ENCODE measurements at places on chromosomes 2 and 18.

GRCh38 chr2:187922846-187923245 is 368.6 kb upstream of the TFPI start:
- no peaks in the 10 kb centered on the region for H3K27me3 ChIP-seq
- no peak overlapping the region for H3K4me3 ChIP-seq
- no peak overlapping the region for H3K27ac ChIP-seq

GRCh38 chr2:192413812-192414681 is 219.3 kb upstream of the TMEFF2 start:
- H3K27ac ChIP-seq: no peak overlapping the region
- no peaks in the 10 kb centered on the region for H3K4me1 ChIP-seq
- no peak overlapping the region for H3K4me3 ChIP-seq
- DNase-seq: no peak
- H3K36me3 ChIP-seq: no peaks in the 10 kb centered on the region
- H3K27me3 ChIP-seq: no peaks in the 10 kb centered on the region

- no peak for DNase-seq
- H3K27me3 ChIP-seq: no peaks in the 10 kb centered on the region
- no peak overlapping the region for H3K27ac ChIP-seq
- H3K4me1 ChIP-seq: no peaks in the 10 kb centered on the region
- no peak overlapping the region for H3K4me3 ChIP-seq
- H3K36me3 ChIP-seq: no peaks in the 10 kb centered on the region
Observed at GRCh38 chr2:106867196-106867953, 18.6 kb downstream of the ST6GAL2 start.

- DNase-seq: no peak
- no peaks in the 10 kb centered on the region for H3K36me3 ChIP-seq
- H3K27ac ChIP-seq: no peak overlapping the region
- H3K4me1 ChIP-seq: peaks cover 12% of the 10 kb centered on the region
- no peaks in the 10 kb centered on the region for H3K27me3 ChIP-seq
Observed at GRCh38 chr2:204886713-204887112, 341.4 kb downstream of the PARD3B start.

DNA sequence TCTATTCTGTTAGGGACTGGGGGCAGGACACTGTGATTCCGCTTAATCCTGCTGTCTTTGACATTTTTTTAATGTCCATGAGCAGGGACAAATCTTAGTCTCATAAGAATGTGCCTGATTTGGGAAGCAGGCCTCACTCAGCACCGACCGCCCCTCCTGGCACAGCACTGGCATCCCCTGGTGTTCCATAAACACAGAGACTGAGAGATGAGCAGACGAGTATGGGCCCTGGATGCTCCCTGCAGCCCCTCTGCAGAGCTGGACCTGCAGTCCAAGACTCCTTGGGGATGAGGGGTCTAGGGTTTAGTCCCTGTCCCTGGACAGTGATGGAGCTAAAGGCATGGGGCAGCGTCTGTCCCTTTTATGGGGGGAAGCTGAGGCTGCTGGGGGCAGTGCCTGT is 81.6 kb downstream of the NDUFA10 start:
- H3K27me3 ChIP-seq: no peaks in the 10 kb centered on the region
- no peaks in the 10 kb centered on the region for H3K36me3 ChIP-seq
- no peak for DNase-seq
- H3K4me1 ChIP-seq: peaks cover 19% of the 10 kb centered on the region

DNA sequence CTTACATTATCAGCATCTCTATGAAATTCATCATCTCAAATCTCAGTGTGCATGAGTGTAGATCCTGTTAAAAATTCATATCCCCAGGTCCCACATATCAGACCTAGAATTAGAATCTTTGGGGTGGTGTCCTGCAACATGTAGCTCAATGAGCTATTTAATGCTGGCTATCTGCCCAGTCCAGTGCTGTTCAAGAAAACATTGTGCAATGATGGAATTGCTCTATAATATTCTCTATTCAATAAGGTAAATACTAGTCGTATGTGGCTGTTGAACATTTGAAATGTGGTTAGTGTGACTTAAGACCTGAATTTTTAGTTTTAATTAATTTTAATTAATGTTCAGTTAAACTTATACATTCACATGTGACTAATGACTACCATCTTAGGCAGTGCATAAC is 127.4 kb downstream of the NOL4 start:
- no peak overlapping the region for H3K27ac ChIP-seq
- H3K36me3 ChIP-seq: no peaks in the 10 kb centered on the region
- no peak for DNase-seq
- no peaks in the 10 kb centered on the region for H3K27me3 ChIP-seq
- no peak overlapping the region for H3K4me3 ChIP-seq
- no peaks in the 10 kb centered on the region for H3K4me1 ChIP-seq

GRCh38 chr2:67871686-67872412 is 191.0 kb downstream of the C1D start:
- H3K27me3 ChIP-seq: no peaks in the 10 kb centered on the region
- DNase-seq: no peak
- H3K27ac ChIP-seq: no peak overlapping the region
- no peaks in the 10 kb centered on the region for H3K36me3 ChIP-seq

- no peak overlapping the region for H3K27ac ChIP-seq
- no peaks in the 10 kb centered on the region for H3K27me3 ChIP-seq
- no peaks in the 10 kb centered on the region for H3K4me1 ChIP-seq
- no peak for DNase-seq
- no peak overlapping the region for H3K4me3 ChIP-seq
- no peaks in the 10 kb centered on the region for H3K36me3 ChIP-seq
Observed at GRCh38 chr2:77009307-77009706, 512.9 kb downstream of the LRRTM4 start.

GRCh38 chr2:6776125-6776524 is 89.6 kb downstream of the CMPK2 start:
- DNase-seq: no peak
- no peak overlapping the region for H3K27ac ChIP-seq
- no peak overlapping the region for H3K4me3 ChIP-seq
- H3K4me1 ChIP-seq: peaks cover 10% of the 10 kb centered on the region

- H3K4me3 ChIP-seq: peak within 1 kb of the TSS; percentile 69
- H3K4me1 ChIP-seq: peaks cover 12% of the 10 kb centered on the region
- no peak for DNase-seq
- H3K27ac ChIP-seq: peak within 1 kb of the TSS; percentile 20
- no peaks in the 10 kb centered on the region for H3K36me3 ChIP-seq
Observed at GRCh38 chr18:11981192-11981542, at the start of gene IMPA2. Gene IMPA2 (plus strand): TSS chr18:11981507. CDS start chr18:11981670, 163 bp downstream.

- H3K36me3 ChIP-seq: no peaks in the 10 kb centered on the region
- H3K4me3 ChIP-seq: no peak overlapping the region
- H3K27ac ChIP-seq: no peak overlapping the region
- DNase-seq: no peak
Observed at GRCh38 chr18:305003-305501, 37.2 kb upstream of the THOC1 start.

- DNase-seq: no peak
- H3K27ac ChIP-seq: no peak overlapping the region
- no peaks in the 10 kb centered on the region for H3K36me3 ChIP-seq
Observed at GRCh38 chr18:52903857-52904256, 563.9 kb downstream of the DCC start.

- no peaks in the 10 kb centered on the region for H3K36me3 ChIP-seq
- H3K27ac ChIP-seq: no peak overlapping the region
- H3K4me3 ChIP-seq: no peak overlapping the region
- no peak for DNase-seq
- no peaks in the 10 kb centered on the region for H3K27me3 ChIP-seq
Observed at GRCh38 chr2:22444281-22444680, 940.7 kb upstream of the KLHL29 start.

DNA sequence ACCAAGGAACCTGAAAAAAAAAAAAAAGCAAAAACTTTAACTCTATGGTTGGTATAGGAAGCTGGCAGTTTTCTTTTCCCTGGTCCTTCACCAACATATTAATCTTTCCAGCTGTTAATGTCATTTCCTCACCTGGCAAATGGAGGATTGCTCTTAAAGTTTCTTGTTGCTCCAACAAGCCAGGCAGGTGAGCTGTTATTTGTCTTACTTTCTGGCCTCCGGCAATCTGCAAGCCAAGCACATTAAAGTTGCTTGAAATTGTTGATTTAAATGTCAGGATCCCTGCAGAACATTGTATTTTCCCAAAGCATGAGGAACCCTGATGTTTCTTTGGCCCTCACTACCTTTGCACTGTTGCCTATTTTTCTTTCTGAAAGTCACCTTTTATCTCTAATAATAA is 664.9 kb downstream of the METTL4 start:
- H3K4me3 ChIP-seq: no peak overlapping the region
- H3K27ac ChIP-seq: no peak overlapping the region
- no peak for DNase-seq
- H3K27me3 ChIP-seq: no peaks in the 10 kb centered on the region

All from CD4-positive, alpha-beta memory T cell (primary cell).